ENCODE measurements at places on chromosomes 6 and 20. TPM values are rescaled to one million over a fixed set of nuclear protein-coding genes. Genes with fewer than 3 reads are reported as not detected.
A peak's percentile ranks its signal among the peaks of the same experiment; 100 is the strongest.

- no peak for DNase-seq
Observed at GRCh38 chr6:62672989-62673388, 387.0 kb upstream of the KHDRBS2 start.

GRCh38 chr6:5132731-5133130 lies 47.6 kb downstream of the PPP1R3G start:
- no peak for DNase-seq

DNA sequence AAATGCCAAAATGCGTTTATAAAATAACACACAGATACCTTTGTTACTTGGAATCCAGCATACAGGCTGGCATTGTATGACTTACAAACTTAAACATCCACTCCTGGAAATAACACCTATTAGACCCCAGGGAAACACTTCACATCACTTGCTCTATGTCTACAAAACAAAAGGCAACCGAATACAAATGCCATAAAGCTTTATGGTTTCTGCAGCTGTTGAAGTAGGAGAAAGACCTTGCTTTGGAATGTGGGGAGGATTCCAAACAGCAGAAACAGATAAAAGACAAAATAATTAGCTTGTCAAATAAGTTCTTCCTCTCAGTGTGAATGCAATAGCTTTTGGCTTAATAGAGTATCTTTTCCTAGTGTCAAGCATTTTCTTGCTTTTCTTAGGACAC lies 9.8 kb upstream of the AMD1 start:
- DNase-seq, result no peak

DNA sequence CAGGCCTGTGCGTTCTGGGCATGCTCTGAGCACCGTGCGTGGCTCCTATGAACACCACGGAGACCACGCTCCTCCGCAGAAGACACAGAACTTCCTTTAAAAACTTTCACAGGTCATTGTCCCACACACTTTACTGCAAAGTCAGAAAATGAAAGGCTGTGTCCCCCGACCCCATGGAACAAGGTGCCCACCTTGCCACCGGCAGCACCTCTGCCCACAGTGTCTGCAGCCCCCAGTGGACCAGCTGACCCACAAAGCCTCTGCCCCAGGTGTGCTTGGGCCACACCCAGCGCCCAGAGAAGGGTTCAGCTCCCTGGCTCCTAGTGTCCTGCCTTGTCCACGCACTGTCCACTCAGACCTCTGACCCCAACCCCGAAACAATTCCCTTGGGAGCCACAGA lies 8.7 kb downstream of the TAF4 start:
- no peak for DNase-seq

DNA sequence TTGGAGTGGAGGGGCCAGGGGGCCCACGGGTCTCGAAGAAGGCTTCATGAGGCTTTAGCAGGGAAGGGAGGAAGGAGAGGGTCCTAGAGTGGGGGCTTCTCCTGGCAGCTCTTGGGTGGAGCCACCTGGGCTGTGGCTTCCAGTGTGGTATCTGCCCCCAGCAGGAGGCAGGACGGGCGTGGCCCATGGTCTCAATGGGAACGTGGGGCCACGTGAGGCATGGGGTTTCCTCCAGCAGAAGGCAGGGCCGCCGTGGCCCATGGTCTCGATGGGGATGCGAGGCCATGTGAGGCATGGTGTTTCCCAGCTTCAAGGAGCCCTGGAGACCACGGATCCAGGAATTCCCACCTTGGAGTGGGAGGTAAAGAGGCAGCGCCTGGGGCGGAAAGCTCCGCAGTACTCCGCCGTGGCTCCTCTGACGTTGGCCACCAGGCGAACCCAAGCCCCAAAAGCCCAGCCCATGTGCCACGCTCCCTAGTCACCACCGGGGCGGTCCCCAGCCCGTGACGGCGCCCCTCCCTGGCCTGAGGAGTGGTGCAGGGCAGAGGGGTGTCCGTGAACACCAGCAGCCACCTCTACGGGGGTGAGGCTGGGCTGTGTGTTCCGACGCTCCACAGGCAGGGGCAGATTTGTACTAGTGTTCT lies 62.0 kb upstream of the GATA5 start:
- no peak for DNase-seq

DNA sequence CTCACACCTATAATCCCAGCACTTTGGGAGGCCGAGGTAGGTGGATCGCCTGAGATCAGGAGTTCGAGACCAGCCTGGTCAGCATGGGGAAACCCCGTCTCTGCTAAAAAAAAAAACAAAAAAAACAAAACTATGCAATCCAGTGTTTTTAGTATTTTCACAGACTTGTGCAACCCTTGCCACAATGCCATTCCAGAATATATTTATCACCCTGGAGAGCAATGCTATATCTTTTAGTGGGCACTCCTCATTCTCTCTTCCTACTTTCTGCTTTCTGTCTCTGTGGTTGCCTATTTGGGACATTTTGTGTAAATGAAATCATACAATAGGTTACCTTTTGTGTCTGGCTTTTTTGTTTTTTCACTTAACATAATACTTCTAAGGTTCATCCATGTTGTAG lies 39.1 kb upstream of the MROH8 start:
- DNase-seq, result no peak

DNA sequence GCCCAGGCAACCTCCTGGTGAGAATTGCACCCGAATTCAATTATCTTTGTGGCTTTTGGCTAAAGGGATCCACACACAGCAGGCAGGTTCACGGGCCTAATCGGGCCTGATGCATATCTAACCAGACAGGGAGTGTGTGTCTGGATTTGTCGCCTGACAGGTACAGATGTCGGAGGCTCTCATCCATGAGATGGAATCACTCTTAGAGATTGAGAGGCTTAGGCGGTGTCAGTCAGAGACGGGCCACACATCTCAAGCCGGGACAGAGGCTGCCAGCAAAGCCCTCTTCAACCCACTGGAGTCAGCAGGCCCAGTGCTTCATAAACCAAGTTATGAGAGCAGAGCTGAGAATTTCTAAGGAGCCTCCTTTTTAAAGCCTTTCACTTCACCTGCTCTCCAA lies 247.0 kb downstream of the LRFN2 start:
- no peak for DNase-seq

GRCh38 chr6:112482373-112482772 lies 135.2 kb downstream of the RFPL4B start:
- DNase-seq, result no peak

GRCh38 chr6:88871498-88871897 lies 91.9 kb downstream of the RNGTT start:
- DNase-seq, result no peak

- no peak for DNase-seq
Observed at GRCh38 chr6:40946738-40947301, 92.2 kb downstream of the UNC5CL start.

- DNase-seq, result peak; percentile 32
Observed at GRCh38 chr20:9344083-9344920, 170.1 kb upstream of the LAMP5 start.

DNA sequence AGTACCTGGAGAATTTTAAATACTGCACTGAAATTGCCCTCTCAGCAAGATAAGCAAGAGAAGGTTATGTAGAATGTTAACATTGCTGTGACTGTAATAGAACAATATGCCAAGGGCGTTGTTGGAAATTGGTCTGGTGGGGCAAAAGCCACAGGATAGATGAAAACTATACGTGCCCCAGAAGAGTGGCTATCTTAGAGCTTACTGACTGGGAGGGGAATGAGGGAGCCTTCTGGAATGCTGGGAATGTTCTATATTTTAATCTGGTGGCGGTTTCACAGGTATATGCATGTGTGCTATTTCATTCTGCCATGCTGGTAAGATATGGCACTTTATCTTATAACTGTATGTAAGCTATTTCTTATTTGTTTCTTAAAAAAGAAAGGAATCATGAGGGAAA lies 35.2 kb upstream of the YWHAB start:
- no peak for DNase-seq

GRCh38 chr6:108650781-108651180 lies 90.1 kb downstream of the FOXO3 start:
- DNase-seq, result no peak

DNA sequence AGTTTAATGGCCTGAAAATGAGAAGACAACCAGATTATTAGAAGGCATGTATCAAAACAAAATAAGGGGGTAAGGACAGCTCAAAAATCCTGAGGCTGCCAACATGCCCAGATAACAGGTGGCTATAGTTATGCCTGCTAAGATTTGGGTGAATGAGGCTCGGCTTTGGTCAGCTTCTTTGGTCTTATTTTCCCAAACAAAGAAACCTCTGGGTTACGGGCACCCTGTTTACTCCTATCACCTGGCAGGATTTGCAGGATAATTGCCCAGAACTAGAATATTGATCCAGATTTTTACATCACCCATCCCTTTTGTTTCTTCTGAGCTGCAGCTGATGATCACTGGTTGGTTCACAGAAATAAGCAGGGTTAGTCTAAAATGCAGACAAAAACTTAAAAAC lies 74.3 kb downstream of the SLC16A10 start:
- DNase-seq, result no peak

GRCh38 chr20:7770578-7770977 lies 169.7 kb downstream of the HAO1 start:
- peak; percentile 31 for DNase-seq

DNA sequence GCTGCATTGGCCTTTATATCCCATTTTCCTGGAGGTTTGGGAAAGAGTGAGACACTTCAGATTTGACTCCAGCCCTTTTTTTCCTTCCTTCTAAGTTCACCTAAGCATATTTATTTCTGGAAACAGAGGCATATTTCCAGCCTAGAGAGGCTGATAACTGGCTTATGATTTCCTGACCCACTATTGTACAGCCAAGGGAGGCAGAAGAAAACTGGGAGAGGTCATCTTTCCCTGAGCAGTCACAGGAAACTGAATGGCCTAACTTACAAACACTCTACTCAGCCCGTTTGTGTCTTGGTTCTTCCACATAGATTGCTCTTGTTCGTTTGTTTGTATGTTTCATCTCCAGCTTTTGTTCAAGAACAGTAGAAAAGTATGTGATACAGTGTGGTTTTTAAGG lies 64.2 kb upstream of the LTV1 start:
- DNase-seq, result no peak

GRCh38 chr20:11001764-11002540 lies 328.2 kb upstream of the JAG1 start:
- peak; percentile 47 for DNase-seq

DNA sequence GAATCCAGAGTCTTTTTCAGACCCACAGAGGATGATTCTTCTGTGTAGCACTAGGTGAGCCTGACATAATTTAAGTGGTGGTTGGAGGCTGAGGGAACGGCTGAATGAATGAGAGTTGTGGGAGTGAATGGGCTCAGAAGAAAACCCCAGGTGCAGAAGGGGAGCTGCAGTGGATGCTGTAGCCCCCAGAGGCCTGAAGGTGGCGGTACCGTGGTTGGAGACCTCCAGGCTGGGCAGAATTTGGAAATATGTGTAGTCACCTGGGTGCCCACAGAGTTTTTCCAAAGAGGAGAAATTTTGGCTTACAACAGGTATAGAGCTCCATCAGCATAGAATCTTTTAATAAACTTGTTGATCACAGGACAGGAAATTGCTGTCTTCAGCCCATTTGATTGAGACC lies 6.5 kb upstream of the RAET1G start:
- no peak for DNase-seq

- no peak for DNase-seq
Observed at GRCh38 chr6:143952947-143953701, 54.9 kb downstream of the PLAGL1 start.

GRCh38 chr6:118894425-118895260 lies 691 bp downstream of the ASF1A start:
- DNase-seq, result no peak

DNA sequence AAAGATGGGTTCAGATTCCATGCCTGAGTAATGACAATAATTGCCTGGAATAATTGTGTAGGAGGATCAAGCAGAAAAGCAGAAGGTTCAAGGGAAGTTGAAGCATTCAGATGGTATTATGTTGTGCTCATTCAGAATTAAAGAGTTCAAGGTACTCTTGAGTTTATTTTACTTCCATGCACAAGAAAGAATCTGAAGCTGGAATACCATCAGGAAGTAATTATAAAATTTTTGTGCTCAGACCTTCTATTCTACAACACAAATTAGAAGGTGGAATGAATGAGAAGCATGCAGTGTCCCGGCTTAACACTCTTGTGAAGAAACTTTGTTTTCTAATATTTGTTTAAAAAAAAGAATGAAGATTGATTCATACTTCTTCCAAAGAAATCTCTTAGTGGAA lies 139.4 kb upstream of the ENPP5 start:
- no peak for DNase-seq

GRCh38 chr20:39983655-39984054 lies 705.4 kb downstream of the MAFB start:
- DNase-seq, result no peak

DNA sequence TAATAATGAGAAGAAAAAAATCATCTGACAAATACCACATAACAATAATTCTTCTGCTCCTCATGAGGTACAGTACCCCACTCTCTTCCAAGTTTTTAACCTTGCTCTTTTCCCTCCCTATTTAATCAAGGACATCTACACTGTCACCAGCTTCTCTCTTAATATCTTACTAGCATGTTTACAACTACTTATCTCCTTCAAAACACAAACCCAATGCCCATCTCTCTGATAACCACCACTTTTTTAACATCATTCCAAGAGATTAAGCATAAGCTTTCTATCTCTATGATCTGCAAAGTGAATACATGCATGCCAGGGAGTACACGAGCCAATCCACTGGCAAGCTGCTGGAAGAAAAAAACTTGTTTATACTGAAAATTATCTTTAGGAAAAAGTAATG lies 10.3 kb downstream of the CEP85L start:
- DNase-seq, result no peak

DNA sequence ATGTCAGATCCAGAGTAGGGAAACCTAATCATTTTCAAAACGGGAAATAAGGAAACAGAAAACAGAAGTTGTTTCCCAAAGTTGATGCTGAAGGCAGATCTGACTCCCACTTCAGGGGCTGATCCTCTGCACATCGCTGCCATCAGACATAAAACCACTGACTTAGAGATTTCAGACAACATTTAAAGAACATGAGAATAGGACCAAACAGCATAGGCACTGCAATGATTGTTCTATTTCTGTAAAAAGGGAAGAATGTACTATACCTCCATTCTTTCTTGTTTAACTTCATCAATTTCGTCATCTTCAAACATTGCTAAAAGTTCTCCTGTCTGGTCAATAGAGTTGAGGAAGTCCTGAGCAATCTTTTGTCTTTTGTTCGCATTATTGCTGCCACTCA lies 324.7 kb upstream of the RUNX2 start:
- no peak for DNase-seq

GRCh38 chr6:108133594-108134179 lies 32.1 kb upstream of the NR2E1 start:
- DNase-seq, result no peak

The MACROD2 gene
- 28.2 TPM for total RNA-seq

The GPSM3 gene
- total RNA-seq, result 2.2 TPM

The EFCAB8 gene
- total RNA-seq, result 0.95 TPM

The RRAGD gene
- 11.4 TPM for total RNA-seq

The HLA-DQA1 gene
- 16.0 TPM for total RNA-seq

The ADTRP gene
- 7.4 TPM for total RNA-seq

The SESN1 gene
- total RNA-seq, result 67.2 TPM

The PRR18 gene
- total RNA-seq, result not detected

Measured in urinary bladder (tissue), 4 donors.